Sigmoid colon (tissue), 7 donors: ENCODE measurements at places on chromosomes 5 and 9.

- no peak for DNase-seq
Measured at GRCh38 chr5:168587987-168588386, 8.8 kb upstream of the PANK3 start.

- DNase-seq = no peak
Measured at GRCh38 chr5:159333545-159333925, 3.2 kb upstream of the IL12B start.

GRCh38 chr9:15086156-15086763, 176.0 kb upstream of the FREM1 start:
- no peak for DNase-seq

GRCh38 chr5:97062046-97062445, 80.4 kb downstream of the LIX1 start:
- no peak for DNase-seq

- DNase-seq = peak; percentile 38
Measured at GRCh38 chr5:178210686-178211085, 6.4 kb downstream of the HNRNPAB start.

- no peak for DNase-seq
Measured at GRCh38 chr5:159100782-159101646, 1.3 kb upstream of the EBF1 start.
